Right atrium auricular region (tissue), 2 donors: ENCODE measurements at places on chromosomes 1 and 21. TPM values are rescaled to one million over a fixed set of nuclear protein-coding genes. Genes with fewer than 3 reads are reported as not detected.

Gene FBXO2
- 2.5 TPM for total RNA-seq

Gene FMO5
- total RNA-seq = 1.1 TPM

Gene RGS8
- total RNA-seq = not detected

Gene GALE
- total RNA-seq = 5.5 TPM

Gene TSPEAR
- not detected for total RNA-seq

Gene SPRR1B
- not detected for total RNA-seq

Gene TMEM82
- not detected for total RNA-seq

Gene CRNN
- not detected for total RNA-seq

Gene RAB42
- 2.0 TPM for total RNA-seq

Gene DTL
- total RNA-seq = not detected

Gene FNDC5
- 112 TPM for total RNA-seq

Gene GUK1
- total RNA-seq = 277 TPM

Gene MYOC
- total RNA-seq = 2.8 TPM

Gene SNRPE
- 23.4 TPM for total RNA-seq

Gene AIRE
- total RNA-seq = not detected

Gene POGK
- 15.8 TPM for total RNA-seq

Gene BSND
- total RNA-seq = not detected

Gene KRTAP10-9
- not detected for total RNA-seq

Gene DDOST
- total RNA-seq = 147 TPM

Gene FCRLA
- 0.20 TPM for total RNA-seq

DNA sequence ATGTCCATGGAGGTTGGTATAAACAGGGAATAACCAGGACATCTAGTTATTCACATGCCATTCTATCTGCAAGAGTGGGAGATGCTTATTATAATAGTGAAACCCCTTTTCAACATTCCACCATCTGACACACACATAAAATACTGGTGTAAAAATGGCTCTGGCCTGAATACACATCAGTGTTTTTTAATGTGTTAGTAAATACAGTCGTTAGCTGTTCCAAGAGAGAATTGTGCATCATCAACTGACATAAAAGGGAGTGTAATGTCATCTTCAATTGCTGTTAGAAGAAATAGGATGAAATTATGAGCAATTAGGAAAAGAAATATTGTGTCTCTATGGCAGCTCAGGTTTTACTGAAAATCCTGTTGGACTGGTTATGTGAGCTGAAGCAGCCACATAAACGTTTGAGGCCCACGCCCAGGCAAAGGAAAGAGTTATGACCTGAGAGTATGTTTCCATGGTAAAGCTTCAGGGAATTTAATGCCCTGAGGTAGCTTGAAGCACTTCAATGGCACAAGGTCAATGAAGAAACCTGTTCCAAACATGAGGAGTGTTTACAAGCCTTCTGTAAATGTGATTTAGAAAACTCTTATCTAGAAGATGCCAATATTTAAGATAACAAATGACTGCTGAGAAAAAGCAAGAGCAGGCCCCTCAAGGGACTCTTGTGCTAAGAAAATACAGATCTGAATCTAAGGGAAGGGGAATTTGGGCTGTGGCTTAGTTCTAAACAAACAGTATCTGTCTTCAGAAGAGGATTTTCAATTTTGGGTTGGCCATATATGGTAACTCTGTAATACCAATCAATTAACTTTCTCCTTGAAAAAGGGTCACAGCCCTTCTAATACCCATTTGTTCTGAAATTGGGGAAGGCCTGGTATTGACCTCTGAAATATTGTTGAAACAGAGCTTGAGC lies 384.3 kb downstream of the SEC16B start:
- no peak for DNase-seq

DNA sequence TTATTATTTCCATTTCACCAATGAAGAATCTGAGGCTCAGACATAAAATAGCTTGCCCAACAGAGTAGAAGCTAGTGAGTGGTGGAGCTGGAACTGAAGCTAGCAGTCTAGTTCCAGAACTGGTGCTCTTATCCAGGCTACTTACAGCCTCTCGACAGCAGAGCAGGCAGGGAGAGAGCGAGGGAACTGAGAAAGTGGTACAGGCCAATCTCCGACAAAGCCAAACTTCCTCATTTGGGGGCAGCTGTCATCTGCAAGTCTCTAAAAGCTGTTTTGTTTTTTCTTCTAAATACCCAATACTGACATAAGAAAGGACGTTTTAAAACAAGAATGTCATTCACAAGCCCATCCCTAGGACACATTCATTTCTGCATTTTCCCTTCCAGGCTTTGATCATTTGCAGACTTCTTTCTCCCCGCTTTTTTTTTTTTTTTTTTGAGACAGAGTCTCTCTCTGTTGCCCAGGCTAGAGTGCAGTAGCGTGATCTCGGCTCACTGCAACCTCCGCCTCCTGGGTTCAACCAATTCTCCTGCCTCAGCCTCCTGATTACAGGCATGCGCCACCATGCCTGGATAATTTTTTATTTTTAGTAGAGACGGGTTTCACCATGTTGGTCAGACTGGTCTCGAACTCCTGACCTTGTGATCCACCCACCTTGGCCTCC lies 20.0 kb downstream of the YIPF1 start:
- DNase-seq = no peak

- no peak for DNase-seq
Measured at GRCh38 chr1:219917851-219918466, 10.4 kb downstream of the SLC30A10 start.

GRCh38 chr1:206068314-206068713 lies 15.3 kb downstream of the RHEX start:
- DNase-seq = no peak

GRCh38 chr1:117890452-117890851 lies 39.0 kb downstream of the GDAP2 start:
- no peak for DNase-seq

- DNase-seq = no peak
Measured at GRCh38 chr1:6041432-6042062, 4.1 kb upstream of the KCNAB2 start.

DNA sequence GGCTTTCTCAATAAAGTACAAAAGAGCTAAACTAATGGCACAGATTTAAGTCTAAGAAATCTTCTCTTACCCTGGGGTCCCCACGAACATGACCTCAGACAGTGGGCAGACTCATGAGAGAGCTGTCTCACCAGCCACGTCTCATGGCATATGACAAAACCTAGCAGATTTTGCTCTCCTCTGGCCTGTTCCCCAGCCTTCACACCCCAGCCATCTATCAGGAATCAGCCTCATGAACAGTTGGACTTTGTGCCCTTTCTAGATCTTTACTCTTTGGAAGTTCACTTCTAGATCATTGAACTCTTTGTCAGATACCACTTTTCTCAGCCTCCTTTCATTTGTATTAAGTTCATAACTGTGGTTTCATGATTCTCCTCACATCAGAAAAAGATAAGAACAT lies 14.2 kb upstream of the HSD3B1 start:
- no peak for DNase-seq

DNA sequence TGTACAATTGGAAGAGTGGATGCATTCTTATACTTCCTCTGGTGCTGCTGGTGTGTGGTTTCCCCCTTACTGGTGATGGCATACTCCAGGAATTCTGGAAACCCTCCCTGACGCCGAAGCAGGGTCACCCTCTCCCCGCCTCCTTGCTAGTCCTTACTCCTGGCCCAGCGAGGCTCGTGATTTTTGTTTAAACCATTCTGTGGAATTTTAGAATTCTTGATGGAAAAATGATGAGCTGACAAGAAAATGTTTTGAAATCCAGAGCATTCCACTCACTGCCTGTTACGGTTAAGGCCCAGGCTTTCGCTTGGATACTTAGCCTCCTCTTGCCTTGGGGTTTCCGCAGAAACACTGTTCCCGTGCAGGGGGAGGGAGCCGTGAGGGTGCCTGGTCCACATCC lies 41.1 kb downstream of the IL6R start:
- no peak for DNase-seq

DNA sequence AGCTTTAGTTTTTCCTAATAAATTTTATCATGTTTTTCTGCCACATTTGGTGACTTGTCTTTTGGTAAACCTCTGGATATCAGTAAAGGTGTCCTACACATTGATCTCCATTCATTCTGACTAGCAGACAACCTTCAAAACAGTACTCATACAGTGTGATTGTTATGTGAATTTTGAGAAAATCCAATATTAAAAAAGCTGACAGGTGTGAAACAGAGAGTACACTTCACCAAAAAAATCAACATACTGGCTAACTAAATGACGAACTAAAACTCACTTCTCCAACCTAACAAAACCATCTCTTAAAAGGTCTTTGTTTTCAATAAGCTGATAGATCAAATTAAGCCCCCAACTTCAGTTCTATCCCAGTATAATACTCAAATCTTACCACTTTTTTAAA lies 1.5 kb downstream of the FRRS1 start:
- no peak for DNase-seq

DNA sequence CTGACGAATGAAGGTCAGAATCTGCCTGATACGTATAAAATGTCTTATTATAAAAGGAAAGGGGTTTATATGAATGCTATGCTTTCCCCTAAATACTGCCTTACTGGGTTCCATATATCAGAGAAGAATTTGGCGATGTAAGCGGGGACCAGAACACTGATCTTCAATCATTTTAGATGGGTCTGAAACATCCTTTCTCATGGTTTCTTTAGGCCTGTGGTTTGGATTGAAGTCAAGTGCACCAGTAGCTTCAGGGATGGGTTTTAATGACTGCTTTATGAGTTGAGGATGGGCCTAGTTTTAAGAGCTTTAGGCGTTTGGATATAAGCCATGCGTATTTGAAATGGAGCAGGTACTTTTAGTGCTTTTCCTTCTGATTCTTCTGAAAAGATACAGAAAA lies 6.9 kb downstream of the FMN2 start:
- DNase-seq = no peak

- DNase-seq = no peak
Measured at GRCh38 chr1:93207211-93207610, 26.7 kb downstream of the CCDC18 start.

- DNase-seq = no peak
Measured at GRCh38 chr1:199002661-199003060, 363.8 kb downstream of the PTPRC start.

- DNase-seq = no peak
Measured at GRCh38 chr1:43199093-43199726, 27.1 kb downstream of the CFAP57 start.

DNA sequence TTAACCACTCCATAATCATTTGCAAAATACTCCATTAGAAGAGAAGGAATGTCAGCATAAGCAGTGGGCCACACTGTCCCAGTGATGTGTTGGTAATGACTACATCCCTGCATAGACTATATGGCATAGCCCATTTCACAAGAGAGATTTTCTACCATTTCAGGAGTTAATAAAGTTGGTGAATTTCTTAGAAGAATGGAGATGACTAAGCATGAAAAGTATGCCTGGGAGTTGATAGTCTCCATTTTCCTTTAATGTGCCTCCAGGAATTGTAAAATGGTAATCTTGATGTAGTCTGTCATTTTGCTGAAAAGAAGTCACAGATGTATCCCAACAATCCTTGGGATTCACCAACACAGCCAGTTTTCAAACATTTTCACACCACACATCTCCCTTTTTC lies 608.8 kb upstream of the CHRM3 start:
- no peak for DNase-seq

- DNase-seq = no peak
Measured at GRCh38 chr1:208433971-208434370, 189.8 kb upstream of the PLXNA2 start.

DNA sequence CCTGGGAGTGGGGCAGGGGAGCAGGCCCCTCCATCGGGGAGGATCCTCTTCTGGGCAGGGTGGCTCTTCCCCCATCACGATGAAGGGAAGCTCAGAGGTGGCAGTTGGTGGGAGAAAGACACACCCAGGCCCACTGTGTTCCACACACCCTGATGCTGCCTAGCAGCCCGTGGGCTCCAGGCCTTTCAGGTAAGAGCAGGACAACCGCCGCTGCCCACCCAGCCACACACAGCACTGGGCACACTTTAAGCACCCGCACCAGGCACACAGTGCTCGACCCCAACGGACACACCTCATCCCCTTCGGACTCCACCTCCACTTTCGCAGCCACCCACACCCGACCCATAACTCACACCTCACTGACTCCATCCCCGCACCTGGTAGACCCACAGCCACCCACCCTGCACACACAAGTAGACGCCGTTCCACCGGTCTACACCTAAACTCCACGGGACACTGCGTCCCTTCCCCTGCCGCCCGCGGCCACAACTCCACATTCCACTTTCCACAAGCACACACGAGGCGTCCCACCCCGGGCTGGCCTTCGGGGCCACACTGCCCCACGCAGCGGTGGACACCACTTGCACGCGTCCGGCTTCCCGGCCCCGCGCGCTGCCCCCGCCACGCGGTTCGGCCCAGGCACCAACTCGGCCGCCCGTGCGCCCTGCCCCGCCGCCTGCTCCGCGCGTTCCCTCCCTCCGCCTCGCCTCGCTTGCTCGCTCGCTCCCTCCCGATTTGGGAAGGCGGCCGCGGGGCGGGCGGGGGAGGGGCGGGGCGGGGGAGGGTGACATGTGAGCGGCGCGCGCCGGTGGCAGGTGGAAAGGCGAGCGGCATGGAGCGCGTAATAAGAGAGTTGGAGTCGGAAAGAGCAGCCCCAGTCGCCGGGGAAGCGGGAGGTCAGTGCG lies at the start of gene KCNQ4:
Gene KCNQ4, plus strand, starts transcription at position 787 of the 905 bp plus-strand sequence. CDS start 307 bp downstream, outside the sequence.
- DNase-seq = no peak

DNA sequence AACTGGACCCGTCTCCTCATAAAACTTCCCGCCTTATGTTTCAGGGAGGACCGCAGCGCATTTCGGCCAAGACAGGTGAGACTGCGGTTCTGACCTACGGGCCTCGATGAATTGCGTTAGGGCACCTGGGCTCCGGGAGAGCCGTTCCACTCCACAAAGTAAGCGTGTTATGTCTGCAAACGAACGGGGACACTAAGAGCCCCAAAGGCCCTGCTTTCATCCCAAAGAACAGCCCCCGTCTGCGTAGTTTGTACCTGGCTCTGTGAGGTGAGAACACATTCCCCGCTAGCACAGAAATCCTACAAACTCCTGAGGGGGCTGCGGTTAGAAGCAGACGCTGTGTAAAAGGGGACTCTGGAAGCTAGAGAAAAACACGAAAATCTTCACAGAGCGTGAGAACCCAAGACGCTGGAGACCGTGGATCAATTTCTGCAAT lies 41.6 kb upstream of the PPIAL4F start:
- no peak for DNase-seq

DNA sequence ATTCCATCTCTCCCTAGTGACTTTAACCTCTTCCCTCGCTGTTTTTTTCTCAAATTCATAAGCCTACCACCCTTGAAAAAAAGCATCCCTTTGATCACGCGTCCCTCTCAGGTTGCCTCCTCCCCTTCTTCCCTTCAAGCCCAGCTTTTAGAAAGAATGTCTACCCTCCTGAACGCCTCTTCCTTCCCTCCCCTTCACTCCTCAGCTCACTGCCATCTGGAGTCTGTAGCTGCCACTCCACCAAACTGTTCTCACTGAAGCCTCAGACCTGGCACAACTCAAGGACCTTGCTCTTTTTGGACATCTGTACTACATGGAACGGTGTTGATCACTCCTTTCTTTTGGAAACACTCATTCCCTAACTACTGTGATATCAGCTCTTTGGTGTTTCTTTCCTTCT lies 80.6 kb downstream of the SLC25A24 start:
- no peak for DNase-seq

- no peak for DNase-seq
Measured at GRCh38 chr1:167720965-167721616, 691 bp upstream of the MPZL1 start.

- no peak for DNase-seq
Measured at GRCh38 chr1:23286401-23286800, 57.7 kb downstream of the HNRNPR start.

- DNase-seq = no peak
Measured at GRCh38 chr1:201468501-201468843, 516 bp downstream of the PHLDA3 start.

- no peak for DNase-seq
Measured at GRCh38 chr1:91783423-91784170, 102.4 kb downstream of the TGFBR3 start.
